ENCODE measurements at places on chromosomes 2 and 18.

DNA sequence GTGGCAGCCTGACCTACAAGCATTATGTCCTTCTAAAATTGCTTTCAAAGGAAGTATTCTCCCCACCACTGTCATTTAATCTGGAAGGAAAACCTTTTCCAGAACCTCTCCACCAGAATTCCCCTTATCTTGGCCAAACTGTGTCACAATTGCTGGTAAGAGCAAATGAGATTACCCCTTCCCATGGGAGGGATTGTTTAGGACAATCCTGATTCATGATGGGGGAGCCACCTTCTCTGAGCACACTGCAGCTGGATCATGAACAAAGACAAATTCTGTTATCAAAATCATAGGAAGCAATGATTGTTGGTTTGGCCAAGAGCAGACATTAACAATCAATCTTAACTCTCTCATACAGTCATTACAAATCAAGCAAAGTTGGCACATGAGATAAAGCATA is 18.1 kb upstream of the ATOH8 start:
- DNase-seq = no peak

- no peak for DNase-seq
Observed at GRCh38 chr2:11396021-11396420, 51.6 kb upstream of the ROCK2 start.

DNA sequence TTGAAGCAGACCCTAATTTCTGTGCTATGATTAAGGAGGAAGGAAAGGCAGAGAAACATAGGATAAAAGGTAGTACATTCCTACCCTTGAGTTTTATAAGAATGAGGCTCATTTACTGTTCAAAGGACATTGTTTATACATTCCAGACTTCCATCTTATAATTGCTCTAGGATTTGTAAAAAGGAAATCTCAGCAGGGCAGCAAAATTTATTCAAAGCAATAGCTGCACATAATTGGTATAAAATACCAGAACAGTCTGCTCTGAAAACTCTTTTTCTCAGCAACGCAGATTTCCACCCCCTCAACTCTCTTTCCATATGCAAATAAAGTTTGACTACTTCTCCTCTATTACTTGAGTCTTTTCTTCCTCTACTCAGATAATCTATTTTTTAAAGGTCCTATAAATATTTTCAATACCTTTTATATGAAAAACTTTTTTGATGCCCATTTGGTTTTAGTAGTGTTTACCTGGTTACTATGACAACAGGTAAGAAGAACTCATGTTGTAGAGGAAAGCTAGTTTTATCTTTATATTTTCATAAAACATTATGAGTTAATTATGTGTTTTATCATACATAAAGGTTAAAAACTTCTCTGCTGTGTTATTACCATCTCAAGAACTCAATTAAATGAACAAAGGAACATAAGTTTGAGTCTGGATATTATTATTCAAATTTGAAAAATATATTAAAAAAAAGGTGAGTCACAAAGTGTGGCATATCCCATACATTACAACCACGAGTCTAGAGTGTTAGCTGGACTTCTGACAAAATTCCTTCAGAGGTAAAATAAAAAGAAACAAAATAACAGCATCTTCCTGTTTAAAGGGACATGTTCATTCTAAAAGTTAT is 19.9 kb downstream of the RBMS1 start:
- DNase-seq = no peak

DNA sequence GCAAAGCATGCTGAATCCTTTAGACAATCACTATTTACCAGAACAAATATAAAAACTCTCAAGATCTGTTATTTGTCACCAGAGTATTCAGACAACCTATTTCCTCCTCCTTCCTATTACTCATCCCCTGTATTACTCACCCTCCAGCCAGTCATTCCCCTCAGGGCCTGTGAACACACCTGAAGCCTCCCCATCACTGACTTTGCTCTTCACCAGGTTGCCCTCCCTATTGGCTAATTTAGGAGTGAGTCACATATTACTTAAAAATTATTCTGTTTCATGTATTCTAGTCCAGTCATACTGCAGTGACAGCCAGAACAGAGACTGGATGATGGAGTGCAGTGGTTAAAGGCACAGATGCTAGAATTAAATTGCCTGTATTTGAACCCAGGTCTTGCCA is 3.7 kb upstream of the ATG16L1 start:
- no peak for DNase-seq

GRCh38 chr2:122061206-122061605 is 305.8 kb downstream of the TSN start:
- no peak for DNase-seq

GRCh38 chr2:102337481-102338386 is 17.9 kb upstream of the IL18R1 start:
- DNase-seq = no peak

- no peak for DNase-seq
Observed at GRCh38 chr2:160490733-160491685, 2.6 kb downstream of the RBMS1 start.

DNA sequence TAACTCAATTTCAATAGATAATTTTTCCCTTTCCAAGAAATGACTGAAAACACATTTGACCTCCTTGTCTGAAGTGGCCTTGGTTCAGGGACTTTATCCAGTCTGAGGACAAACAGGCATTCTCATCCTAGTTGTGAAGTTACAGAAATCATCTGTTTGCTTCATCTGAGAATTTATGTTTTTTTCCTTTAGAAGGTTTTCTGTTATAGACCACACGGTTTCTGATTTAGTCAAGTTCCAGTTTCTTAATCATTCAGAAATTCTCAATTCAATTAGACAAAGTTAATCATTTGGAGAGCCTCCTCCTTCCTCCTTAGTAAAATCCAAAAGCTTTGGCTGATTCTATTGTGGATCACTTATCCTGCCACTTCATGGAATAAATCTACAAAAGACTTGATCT is 60.9 kb downstream of the ICOS start:
- DNase-seq = no peak

- no peak for DNase-seq
Observed at GRCh38 chr2:5609201-5609600, 83.0 kb upstream of the SOX11 start.

DNA sequence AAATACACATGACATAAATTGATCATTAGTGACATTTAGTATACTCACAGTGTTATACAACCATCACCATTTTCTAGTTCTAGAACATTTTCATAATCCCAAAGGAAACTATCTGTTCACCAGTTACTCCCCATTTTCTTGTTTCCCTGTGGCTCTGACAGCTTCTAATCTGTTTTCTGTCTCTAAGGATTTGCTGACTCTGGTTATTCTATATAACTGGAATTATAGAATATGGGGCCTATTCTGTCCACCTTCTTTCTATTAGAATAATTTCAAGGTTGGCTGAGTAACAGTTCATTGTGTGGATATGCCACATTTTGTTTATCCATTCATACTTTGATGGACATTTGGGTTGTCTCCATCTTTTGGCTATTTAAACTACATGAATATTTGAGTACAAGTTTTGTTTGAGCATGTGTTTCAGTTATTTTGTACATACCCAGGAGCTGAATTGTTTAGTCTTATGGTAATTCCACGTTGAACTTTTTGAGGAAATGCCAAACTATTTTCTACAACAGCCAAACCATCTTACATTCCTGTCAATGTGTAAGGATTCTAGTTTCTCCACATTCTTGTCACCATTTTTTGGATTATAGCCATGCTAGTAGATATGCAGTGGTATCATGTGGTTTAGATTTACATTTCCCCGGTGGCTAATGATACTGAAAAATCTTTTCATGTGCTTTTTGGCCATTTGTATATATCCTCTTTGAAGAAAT is 20.5 kb downstream of the KIAA1328 start:
- DNase-seq = no peak

GRCh38 chr2:235389626-235390025 is 104.2 kb upstream of the AGAP1 start:
- no peak for DNase-seq

- no peak for DNase-seq
Observed at GRCh38 chr2:231359948-231360347, 35.6 kb upstream of the B3GNT7 start.

DNA sequence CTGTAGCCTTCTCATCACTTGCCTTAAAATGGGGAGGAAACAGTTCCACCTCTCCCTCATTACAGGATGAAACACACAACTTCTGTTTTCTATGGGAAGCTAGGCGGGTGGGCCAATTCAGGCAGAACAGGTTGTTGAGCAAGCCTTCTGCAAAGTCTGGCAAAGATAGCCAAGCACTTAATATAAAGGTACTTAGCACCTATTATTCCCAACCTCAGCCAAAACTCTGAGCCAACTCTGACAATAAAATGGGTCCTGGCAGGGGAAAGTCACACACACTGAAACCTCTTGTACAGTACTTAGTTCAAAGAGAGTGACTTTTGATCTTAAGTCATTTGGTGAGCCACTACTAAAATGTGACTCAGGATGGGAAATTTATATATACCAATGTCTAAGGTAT is 15.8 kb upstream of the SOCS6 start:
- DNase-seq = no peak

- no peak for DNase-seq
Observed at GRCh38 chr2:85421260-85422071, 3.0 kb downstream of the SH2D6 start.

DNA sequence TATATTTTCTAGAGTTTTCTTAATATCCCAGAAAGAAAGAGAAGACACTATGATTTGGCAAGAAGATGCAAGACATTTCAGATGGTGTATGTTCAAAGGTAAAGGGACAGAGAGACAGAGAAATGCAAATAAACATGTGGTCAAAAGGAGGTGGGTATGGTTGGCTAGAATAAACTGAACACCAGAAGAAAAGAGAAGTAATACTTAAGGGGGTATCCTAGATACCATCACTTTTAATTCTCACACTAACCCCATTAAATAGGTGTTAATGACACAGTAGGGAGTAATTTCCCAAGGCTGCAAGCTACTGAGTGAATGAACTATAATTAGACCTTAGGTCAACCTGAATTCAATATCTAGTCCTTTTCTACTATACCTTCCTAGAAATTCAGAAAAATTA is 111.2 kb upstream of the CD226 start:
- DNase-seq = peak; percentile 26

DNA sequence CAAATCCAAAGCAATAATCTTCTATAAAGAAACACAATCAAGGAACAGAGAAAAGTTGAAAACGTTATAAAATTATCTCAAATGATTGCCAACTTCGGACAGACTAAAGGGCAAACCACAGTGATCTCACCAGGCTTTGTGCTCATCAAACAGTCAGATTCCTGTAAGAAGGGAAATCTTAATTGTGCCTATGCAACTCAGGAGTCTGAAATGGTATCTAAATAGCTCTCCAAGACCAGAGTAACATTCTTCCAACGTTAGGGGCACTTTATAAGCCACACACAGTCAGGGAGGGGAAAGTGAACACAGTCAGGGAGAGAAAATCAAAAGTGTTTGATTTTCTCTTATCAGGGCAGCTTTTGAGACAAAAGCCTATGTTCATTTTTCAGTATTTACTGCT is 29.4 kb downstream of the PLEKHM3 start:
- DNase-seq = no peak

DNA sequence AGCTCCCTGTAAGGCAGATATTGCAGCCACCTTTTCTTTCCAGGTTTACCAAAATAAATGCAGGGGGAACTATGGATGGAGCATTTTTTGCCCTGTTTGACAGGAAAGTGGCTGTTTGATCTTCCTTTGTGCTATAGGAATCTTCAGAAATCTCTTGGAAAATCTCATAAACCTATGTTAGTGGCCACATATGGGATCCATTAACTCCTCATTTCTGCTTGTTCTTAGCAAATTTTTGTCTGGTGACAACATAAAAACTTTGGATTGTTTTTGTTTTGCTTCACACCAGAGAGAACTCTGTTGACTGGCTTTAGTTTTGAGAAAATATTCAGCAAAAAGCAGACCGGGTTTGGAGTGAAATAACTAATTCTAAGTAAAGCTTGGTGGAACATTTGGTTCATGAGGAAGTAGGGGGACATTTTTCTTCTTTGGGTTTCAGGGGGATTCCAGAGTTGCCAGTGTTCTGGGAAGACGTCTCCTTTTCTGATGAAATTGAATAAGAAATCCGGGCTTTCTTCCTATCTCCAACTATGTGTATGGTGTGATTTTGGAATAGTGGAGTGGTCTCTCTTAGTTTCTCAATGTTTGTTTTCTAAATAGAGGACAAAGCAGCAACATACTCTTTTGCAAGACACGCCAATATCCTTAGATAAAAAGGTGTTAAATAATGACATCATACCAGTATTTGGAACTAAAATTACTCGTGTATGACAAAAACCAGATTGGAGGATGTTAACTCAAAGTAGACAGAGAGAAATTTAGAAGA is 174.4 kb downstream of the ICOS start:
- DNase-seq = no peak

GRCh38 chr2:28602136-28602660 is 106.3 kb downstream of the PLB1 start:
- DNase-seq = no peak

DNA sequence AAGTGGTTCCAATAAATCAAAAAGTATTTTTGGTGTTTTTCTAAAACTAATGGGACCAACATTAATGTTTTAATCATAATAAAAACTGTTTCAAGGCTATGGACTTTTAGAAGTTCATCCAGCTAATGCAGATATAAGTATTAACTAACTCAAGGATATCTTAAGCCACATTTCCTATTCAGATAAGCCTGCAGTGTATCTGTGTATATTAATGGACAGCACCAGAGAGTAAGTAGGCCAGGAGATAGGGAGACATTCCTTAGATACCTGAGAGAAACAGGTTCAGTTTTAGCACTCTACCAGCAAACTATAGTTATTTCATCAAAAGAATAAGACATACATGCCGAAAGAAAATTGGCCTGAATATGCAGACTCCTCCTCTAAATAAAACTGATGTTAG is 27.3 kb downstream of the PREPL start:
- no peak for DNase-seq

DNA sequence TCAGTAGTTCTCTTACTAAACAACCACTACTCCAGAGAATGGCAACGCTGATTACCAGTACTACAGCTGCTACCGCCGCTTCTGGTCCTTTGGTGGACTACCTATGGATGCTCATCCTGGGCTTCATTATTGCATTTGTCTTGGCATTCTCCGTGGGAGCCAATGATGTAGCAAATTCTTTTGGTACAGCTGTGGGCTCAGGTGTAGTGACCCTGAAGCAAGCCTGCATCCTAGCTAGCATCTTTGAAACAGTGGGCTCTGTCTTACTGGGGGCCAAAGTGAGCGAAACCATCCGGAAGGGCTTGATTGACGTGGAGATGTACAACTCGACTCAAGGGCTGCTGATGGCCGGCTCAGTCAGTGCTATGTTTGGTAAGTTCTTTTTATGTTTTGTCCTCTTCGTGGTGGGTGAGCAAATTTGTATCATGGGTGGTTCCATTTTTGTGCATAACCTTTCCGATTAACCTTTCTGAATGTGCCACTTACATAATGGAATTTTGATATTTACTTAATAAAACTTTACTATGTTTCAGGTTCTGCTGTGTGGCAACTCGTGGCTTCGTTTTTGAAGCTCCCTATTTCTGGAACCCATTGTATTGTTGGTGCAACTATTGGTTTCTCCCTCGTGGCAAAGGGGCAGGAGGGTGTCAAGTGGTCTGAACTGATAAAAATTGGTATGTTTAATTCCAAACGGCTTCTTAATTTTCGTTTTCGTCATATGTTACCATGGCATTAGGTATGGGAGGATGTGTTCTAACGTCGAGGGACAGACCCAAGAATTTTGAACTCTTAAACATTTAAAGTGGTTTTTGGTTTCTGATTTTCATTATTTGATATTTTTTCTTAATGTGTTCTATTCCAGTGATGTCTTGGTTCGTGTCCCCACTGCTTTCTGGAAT is 1.3 kb downstream of the SLC20A1 start:
- no peak for DNase-seq
